ENCODE measurements at places on chromosomes 16 and 17. TPM values are rescaled to one million over a fixed set of nuclear protein-coding genes. Genes with fewer than 3 reads are reported as not detected.

DNA sequence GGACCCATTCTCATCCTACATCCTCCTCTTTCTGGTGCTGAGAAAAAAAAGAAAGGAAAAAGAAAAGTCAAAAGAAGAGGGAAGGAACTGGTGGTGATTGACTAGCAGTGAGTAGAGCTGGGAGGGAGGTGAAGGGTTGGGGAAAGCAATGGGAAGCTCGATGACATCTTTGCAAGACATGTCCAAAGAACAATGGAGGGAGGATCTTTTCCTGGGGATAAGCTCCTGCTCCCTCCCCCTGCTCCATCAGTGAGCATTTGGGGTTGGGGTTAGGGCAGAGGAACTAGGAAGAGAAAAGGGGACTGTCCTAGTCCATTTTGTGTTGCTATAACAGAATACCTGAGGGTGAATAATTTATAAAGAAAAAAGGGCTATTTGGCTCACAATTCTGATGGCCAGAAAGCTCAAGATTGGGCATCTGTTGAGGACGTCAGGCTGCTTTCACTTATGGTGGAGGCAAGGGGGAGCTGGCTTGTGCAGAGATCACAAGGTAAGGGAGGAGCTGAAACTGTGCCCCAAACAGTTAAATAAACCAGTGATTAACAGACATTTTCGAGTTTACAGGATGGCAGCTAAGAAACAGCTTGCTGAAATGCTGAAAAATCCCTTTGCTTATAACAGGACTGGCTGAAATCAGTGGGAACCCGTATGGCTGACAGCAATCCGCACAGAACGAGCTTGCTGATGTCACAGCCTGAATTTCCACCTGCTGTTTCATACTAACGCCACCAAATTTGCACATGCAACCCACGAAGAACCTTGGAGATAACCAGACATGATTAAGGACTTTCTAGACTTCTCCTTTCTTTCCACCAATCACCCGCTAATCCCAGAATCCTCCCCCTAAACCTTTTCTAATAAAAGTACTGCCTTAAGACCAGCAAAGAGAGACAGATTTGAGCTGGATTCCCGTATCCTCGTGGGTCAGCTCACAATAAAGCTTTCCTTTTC lies 1.6 kb upstream of the ODF4 start:
- no peak for DNase-seq

DNA sequence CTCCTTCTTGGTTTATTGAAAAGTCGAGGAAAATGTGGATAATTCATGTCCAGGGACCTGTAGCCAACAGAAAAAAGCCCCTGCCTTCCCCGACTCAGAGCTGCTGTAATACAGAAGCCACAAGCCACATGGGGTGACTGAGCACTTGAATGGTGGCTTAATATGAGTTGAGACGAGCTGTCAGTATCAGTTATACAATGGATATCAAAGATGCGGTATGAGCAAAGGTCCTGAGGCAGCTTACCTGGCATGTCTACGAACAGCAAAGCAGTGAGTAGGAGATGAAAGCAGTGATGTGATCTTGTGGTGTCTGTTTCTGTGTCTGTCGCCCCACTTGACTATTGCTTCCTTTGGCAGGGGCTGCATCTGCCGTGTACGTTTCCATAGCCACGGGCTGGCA lies 12.2 kb upstream of the RMI2 start:
- DNase-seq, result no peak

GRCh38 chr17:32349503-32349853 lies 479 bp upstream of the ZNF207 start:
- peak; percentile 25 for DNase-seq

Gene HOXB4
- total RNA-seq, result 3.6 TPM

Gene FGF11
- 6.8 TPM for total RNA-seq

Gene TEKT3
- not detected for total RNA-seq
